SK-N-SH (cell line): ENCODE measurements at places on chromosomes 3 and 15.

GRCh38 chr3:25555695-25556437 is 108.8 kb downstream of the TOP2B start:
- DNase-seq = no peak

GRCh38 chr3:46892285-46893145 is 15.0 kb downstream of the PTH1R start:
- peak; percentile 93 for DNase-seq

GRCh38 chr15:69305204-69305931 is 6.7 kb downstream of the PAQR5 start:
- DNase-seq = no peak

DNA sequence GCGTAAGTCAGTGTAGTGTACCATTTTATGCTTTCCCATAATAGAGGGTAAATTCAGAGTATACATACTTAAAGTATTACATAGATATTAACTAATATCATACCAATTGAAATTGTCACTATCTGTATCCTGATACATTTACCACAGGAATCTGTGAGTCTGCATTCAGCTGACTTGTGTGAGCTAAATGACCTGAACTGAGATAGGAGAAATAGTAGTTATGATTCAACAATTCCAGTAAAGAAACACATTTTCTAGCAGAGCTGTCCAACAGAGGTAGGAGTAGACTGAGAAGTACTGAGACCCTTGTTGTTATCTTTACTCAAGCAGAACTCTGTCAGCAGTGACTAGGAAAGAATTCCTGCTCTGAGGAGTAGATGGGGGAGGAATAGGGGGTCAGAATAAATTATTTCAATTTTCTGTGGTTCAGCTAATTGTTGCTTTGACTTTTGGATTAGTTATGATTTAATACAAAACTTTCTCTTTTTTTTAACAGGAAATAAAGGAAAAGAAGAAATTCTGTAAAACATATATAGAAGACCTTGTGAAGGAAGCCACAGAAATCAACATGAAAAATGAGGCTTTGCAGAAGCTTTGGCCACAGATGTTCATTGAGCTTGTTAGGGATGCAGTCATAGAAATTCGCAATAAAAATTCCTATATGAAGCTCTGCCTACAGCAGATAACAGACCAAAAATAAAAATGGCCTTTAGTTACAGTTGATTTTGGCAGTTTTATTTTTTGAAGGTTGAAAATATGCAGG is 66.2 kb upstream of the THSD4 start:
- no peak for DNase-seq

DNA sequence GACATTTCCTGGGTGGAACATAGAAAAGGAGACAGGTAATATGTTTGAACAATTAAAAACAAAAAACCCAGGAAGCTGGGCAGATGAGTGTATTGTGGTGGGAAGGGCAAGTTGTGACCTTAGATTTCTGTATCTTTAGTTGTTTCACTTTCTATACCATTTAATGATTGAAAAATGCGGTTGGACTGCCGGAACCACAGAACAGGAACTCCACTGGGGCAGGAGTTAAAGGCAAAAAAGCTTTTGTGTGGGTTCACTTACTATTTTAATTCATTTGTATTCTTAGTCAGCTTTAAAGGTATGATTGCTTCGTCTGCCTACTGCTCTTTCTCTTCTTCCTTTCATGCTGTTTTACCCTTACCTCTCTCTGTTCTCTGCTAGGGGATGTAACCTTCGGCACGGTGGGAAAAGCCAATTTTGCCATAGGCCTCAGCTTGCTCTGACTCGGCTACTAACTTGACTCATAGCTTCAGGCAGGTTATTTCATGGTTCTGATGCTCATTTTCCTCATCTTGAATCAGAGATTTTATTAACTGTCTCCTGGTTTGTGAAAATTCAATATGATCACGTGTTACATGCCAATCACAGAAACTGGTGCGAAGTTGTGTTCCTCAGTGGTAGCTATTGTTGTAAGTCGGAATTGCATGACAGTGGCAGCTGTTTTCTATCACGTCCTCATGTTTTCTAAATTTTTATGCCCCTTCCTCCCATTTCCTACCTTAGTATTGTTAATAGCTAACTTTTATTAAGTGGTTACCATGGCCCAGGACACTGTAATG is 1.6 kb upstream of the MCTP2 start:
- no peak for DNase-seq

DNA sequence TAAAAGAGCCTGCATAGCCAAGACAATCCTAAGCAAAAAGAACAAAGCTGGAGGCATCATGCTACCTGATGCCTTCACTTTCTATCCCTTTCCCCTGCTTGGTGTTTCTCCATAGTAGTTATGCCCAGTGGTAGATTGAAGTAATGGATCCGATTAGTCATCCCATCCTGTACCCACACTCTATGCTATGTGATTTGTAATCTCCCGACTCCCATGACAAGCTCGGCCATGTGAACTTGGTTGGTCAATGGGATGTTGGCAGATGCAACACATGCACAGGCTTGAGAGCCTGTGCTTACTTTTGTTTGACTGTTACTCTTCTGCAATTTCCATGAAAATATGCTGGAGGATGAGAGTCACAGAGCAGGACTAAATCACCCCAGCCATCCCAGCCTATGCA is 334.9 kb upstream of the DPH6 start:
- DNase-seq = no peak

GRCh38 chr3:32897001-32897601 is 54.3 kb upstream of the CCR4 start:
- no peak for DNase-seq

DNA sequence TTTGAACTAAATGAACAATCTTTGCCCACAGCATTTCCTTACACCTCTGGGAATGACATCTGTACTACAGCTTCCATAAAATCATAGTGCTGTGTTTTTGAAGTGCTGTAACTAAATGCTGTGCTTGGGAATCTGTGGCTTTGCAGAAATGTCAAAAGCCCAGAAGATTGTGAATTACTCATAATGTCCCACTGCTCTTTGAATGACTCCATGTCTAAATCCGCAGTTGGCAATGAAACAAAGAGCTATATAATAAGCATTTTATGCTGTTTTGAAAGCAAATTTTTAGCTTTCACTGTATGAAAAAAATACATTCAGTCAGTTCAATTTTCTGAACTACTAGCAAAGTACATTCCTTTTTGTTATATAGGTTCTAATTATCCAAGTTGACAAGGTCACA is 88.6 kb upstream of the ADAMTS17 start:
- no peak for DNase-seq

GRCh38 chr15:54289590-54290136 is 311.4 kb downstream of the UNC13C start:
- DNase-seq = no peak

GRCh38 chr3:39149059-39149455 is 4.3 kb downstream of the CSRNP1 start:
- no peak for DNase-seq

DNA sequence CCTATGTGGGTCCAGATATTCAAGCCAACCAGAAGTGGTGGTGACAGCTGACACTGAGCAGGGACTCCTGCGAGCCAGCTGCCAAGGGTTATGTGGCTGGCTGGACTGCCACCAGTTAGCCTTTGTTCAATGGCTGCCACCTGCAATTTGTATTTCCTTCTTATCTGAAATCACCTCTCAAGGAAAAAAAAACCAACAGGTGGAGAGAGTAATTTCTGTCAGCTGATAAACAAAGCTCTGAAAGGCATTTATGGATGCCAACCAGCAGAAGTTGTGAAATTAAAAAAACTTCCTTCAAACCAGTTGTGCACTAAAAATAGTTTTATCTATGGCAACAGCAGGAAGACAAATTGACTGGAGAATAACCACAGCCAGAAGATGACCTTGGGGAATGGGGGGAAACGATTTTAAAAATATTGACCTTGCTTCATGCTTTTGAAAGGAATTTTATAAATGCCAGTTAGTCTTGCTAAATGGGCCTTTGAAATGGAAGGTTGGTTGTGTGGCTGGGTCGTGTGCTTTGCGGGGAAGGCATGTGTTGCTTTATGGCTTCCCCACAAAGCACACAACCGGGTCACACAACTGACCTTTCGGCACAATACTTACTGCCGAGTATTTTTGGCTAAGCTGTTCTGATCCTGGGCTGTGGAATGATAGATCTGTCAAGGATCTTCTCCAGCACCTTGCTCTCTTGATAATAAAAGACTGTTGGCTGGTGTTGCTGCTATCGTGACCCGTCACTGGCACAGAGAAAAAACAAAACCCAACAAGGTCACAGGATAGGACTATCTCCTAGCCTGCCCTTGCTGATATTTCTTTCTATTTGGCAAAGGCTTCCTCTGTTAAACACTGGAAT is 3.5 kb downstream of the MYZAP start:
- peak; percentile 45 for DNase-seq

GRCh38 chr3:138336454-138336999 is 6.9 kb upstream of the NME9 start:
- no peak for DNase-seq

DNA sequence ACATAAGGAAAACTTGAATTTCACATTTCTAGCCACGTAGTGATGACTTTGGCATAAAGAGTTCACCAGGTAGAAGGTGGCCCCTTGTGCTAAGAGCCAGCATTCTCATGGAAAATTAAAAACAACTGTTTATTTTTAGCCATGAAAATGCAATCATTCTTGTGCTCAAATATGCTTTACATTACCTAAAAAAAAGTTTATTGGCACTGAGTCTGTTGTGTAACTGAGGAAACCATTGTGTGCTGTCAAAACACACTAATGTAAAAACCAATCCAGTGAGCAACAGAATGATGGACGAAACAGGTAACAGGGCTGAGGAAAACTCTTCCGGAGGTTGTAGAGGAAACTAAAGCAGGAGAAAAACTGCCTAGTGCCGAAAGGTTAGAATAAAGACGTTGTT is 287.0 kb upstream of the TMC3 start:
- no peak for DNase-seq

DNA sequence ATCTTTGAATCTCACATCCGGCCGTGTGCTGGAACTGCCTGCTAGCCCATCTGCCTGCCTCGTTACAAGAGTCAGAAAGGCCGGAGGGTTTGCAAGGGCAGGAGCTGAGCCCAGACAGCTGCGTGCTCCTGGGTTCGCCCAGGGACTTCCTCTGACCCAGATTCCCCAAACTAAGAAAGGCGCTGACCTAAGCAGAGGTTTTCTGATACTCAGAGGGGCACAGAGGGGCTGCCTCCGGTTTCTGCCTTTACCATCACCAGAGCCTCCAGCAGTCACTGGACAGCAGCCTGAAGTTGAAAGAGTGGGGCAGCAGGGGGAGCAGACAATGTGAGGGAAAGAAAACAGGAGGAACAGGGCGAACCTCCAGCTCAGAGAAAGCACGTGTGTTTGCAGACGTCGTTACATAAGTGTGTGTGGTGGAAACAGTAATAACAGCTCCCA is 33.4 kb upstream of the RAD18 start:
- DNase-seq = no peak

GRCh38 chr15:48717458-48717857 is 71.9 kb upstream of the FBN1 start:
- DNase-seq = no peak

- DNase-seq = no peak
Observed at GRCh38 chr3:47594792-47595191, 16.1 kb upstream of the CSPG5 start.

DNA sequence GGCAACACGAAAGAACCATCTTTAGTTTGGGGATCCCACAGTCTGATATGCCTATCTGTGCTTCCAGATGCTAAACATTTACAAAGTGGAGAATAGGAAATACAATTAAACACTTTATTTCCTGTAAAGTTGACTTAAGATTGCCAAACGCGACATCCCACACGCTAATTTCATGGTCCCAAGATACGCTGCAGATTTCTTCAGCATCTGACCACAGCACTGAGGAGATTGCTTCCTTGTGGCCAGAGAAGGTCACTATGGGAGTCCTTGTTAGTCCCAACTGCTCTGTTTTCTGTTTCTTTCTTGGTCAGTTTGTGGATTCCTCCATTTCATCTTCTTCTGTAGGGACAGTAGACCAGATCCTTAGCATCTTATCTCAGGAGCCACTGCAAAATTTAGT is 43.3 kb downstream of the ASB7 start:
- DNase-seq = no peak

DNA sequence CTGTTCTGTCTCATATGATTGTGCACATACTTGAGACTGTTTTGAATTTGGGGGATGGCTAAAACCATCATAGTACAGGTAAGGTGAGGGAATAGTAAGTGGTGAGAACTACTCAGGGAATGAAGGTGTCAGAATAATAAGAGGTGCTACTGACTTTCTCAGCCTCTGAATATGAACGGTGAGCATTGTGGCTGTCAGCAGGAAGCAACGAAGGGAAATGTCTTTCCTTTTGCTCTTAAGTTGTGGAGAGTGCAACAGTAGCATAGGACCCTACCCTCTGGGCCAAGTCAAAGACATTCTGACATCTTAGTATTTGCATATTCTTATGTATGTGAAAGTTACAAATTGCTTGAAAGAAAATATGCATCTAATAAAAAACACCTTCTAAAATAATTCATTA is 5.1 kb downstream of the CCR5 start:
- DNase-seq = no peak

GRCh38 chr15:64343841-64344240 is 12.1 kb downstream of the CSNK1G1 start:
- DNase-seq = no peak
